ENCODE measurements at places on chromosomes 12 and 14. TPM values are rescaled to one million over a fixed set of nuclear protein-coding genes. Genes with fewer than 3 reads are reported as not detected.
A peak's percentile ranks its signal among the peaks of the same experiment; 100 is the strongest.

Gene LRP6
- 1.8 TPM for total RNA-seq

Gene SMIM41
- not detected for total RNA-seq

Gene GLT1D1
- total RNA-seq: 1.2 TPM

Gene PTGER2
- total RNA-seq: 40.5 TPM

Gene PTCSC3
- total RNA-seq: not detected

GRCh38 chr14:61866932-61867920, 105.0 kb downstream of the SNAPC1 start:
- DNase-seq: no peak

GRCh38 chr14:68806526-68807147, 13.8 kb upstream of the ZFP36L1 start:
- DNase-seq: no peak

DNA sequence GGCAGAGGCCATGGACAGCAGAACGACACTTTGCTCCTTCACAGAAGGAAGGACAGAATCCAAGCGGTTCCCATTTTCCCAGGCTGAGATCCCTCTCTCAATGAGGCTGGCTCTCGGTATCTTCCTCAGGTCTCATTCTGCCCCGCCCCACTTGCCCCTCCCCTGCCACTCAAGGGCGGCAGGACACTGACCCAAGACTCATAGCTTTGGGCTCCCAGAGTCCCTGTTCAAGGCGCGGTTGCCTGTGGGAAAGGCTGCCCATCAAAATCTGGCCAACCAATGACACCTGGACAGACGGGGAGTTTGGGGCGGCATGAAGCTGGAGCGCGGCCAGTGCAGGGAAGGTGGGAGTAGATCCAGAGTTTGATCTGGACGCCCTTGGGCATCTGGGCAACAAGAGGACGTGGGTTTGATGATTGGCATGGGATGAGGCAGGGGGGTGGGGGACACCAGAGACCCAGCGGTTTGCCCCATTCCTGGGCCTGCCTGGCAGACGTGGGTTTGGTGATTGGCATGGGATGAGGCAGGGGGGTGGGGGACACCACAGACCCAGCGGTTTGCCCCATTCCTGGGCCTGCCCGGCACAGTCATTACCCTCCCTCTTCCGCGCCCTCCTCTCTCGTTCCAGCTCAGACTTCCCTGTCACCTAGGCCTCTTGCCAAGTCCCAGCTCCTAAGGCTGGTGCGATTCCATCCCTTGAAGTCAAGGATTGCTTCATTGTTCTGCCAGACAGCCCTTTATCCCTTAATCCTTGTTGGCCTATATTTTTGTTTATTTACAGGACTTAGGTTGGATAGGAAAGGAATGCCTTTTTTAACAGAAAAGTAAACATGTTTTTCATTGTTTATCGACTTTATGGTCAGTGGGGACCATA, 92.1 kb downstream of the NINJ2 start:
- no peak for DNase-seq

DNA sequence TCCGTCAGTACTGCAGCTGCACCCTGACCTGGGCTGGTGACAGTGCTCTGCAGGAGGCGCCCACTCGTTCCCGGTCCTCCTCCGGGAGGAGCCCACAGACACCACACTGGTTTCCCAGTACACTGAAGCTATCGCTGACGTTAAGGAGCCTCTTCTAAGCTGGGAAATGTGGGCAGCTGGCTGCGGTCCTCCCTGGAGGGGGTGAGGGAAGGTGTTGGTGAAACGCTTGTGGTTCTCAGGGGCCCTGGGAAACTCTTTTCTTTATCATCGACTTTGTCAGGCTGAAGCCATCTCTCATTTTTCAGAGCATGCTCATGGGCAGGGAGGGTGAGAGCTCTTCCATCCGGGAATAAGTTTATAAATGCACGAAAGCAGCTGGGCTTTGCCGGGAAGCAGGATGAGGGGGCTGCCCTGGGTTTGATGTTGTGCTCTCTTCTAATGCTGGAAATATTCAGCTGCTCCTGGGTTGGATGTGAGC, 176.0 kb downstream of the CHST11 start:
- no peak for DNase-seq

DNA sequence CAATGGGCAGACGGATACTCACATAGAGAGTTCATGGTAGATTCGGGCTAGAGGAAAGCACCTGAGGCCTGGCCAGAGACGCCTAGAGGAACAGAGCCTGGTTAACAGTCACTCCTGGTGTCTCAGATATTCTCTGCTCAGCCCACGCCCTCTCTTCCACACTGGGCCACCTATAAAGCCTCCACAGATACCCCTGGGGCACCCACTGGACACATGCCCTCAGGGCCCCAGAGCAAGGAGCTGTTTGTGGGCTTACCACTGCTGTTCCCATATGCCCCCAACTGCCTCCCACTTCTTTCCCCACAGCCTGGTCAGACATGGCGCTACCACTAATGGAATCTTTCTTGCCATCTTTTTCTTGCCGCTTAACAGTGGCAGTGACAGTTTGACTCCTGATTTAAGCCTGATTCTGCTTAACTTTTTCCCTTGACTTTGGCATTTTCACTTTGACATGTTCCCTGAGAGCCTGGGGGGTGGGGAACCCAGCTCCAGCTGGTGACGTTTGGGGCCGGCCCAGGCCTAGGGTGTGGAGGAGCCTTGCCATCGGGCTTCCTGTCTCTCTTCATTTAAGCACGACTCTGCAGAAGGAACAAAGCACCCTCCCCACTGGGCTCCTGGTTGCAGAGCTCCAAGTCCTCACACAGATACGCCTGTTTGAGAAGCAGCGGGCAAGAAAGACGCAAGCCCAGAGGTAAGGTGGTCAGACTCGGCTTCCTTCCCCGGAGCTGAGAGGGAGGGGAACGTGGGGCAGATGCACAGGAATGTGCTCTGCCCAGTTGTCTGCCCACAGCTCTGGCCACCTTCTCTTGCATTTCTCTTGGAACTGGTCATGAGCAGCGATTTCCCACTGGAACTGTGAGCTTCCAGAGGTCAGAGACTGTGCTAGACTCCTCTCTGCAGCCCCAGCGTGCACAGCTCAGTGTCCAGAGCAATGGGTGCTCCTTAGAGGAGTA, at the start of gene CD4:
TSS of gene CD4 (plus strand) at position 557 of the 953 bp plus-strand sequence. CDS start 10,611 bp downstream, outside the sequence.
- DNase-seq: peak; percentile 41

DNA sequence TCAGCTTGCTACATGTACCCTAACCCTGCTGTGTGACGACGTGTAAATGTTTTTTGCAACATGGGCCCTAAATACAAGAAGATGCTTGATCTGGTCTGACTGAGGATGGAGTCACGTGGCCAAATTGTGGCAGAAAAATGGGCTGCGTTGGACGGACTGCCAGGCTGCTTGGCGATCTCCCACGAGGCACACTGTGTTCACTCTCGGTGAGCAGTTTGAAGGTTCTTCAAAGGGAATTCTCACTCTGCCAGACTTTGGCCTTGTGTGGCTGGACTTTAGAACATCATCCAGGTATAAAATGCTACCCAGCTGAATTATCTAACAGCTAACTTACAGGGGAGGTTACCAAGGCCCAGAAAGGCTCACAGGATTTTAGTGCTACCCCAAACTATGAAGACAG, 85.1 kb downstream of the KDM2B start:
- no peak for DNase-seq

DNA sequence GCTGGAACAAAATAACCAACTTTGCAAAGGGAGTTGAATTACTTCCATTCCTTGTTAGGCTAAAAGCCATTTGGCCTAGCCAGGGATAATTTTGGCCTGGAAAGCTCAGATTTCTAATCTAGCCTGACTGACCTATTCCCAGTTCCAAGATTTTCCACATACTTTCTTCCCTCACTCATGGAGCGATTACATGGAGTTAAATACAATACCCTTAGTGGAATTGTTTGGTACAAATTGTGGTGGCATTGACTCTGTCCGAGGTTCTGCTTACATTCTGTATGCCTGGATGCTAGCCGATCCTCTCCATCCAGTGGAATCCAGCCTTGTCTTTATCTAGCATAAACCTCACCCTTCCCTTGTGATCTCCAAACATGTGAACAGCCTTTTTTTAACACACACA, 965.1 kb downstream of the DIO2 start:
- no peak for DNase-seq

DNA sequence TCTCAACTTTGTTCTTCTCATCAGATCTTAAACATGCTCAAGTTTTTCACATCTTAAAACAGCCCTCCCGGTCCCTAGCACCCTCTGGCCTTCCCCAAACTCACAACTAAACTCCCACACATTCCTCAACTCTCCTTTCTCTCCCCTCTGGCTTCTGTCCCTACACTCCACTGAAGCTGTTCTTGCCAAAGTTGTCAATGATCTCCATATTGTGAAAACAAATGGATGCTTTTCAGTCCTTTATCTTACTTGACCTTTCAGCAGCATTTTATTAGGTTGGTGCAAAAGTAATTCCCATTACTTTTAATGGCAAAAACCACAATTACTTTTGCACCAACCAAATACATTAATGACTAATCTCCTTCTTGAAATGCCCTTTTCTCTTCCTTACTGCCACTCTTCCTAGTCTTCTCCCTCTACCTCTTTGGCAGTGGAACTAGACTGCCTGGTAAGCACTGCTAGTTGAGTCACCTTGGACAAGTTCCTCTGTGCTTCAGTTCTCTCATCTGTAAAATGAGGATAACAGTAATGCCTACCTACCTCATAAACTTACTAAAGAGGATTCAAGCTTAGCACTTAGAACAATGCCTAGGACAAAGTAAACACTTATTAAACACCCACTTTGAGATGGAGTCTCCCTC, 16.0 kb downstream of the CERS5 start:
- no peak for DNase-seq
